Heart right ventricle (tissue), 16 donors: ENCODE measurements at places on chromosomes 4 and X.
A peak's percentile ranks its signal among the peaks of the same experiment; 100 is the strongest.

GRCh38 chr4:112361181-112361791 is 64.1 kb downstream of the ALPK1 start:
- no peak for DNase-seq

DNA sequence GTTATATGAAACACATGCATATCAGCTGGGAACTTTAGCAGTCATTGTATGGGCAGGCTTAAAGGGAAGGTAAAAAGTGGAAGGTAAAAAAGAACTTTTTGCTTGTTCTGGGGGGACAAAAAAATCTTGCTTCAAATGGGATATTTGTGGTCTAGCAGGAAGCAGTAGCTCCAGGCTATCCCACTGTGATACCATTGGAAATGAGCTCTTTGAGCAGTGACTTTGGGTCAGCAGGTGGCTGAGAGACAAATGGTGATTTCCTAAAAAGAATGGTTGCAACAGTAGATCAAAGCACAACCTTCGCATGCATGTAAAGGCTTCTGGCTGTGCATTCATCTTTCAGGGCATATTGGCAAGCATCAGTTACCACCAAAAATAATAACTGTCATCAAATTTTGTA is 106.2 kb downstream of the RS1 start:
- DNase-seq: no peak

DNA sequence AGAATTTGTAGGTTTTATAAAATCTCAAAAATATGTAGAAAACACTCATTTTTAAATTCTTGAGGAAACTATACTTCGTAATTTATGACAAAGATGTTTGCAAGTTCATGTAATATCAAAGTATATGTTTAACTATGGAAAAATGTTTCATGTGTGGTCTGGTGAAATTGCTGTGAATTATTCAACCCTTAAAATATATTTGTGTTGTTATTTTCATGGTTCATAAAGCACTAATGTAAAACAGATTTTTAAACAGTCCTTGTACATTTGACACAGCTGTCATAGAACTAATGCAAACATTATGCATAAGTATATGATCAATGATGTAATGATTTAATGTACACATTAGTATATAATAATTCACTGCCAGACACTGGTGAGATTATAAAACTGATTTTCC is 83.1 kb upstream of the ARSJ start:
- DNase-seq: no peak

DNA sequence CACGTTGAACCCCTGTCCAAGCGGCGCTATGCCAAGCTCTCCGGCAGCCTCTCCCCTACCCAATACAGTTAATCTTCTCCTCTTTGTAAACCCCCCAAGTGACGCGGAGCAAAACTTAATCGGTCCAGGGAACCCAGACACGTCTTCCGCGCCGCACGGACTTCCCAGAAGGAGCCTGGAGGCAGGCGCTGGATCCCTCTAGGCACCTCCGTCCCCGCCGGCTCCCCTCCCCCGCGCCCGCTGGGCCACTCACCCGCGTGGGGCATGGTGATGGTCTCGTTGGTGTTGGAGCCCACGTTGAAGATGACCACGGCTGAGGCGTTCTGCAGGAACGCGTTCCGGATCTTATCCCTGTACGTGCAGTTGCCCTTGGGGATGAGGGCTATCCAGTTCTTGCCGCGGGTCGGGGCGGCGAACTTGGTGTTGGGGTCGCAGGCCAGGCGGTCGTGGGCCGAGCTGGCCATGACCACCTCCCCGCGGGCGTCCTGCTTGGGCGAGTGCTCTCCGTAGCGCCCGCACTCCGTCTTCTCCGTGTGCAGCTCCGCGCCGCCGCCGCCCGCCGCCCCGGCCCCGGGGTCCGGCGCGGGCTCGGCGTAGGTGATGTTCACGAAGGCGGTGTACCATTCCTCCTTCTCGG is 1.1 kb downstream of the RNF150 start:
- DNase-seq: no peak

DNA sequence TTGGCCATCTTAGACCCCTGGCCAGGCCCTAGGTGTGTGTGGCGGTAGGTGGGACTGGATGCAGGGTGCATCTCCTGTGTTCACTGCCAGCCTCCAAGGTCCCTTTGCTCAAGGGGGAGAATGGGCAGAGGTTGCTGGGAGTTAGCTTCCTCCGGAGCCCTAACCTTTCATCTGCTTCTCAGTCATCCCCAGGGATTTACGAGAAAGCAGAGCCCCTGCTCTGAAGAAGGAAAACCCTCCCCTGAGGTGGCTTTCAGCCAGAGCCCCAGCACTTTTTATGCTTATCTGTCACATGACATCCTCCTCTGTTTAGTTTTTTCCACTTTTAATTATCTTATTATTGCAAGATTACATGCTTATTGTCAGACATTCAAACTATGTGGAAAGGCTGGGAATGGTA is 44.9 kb upstream of the DDX3X start:
- DNase-seq: no peak

GRCh38 chr4:94454405-94454804 is 2.7 kb downstream of the PDLIM5 start:
- no peak for DNase-seq

DNA sequence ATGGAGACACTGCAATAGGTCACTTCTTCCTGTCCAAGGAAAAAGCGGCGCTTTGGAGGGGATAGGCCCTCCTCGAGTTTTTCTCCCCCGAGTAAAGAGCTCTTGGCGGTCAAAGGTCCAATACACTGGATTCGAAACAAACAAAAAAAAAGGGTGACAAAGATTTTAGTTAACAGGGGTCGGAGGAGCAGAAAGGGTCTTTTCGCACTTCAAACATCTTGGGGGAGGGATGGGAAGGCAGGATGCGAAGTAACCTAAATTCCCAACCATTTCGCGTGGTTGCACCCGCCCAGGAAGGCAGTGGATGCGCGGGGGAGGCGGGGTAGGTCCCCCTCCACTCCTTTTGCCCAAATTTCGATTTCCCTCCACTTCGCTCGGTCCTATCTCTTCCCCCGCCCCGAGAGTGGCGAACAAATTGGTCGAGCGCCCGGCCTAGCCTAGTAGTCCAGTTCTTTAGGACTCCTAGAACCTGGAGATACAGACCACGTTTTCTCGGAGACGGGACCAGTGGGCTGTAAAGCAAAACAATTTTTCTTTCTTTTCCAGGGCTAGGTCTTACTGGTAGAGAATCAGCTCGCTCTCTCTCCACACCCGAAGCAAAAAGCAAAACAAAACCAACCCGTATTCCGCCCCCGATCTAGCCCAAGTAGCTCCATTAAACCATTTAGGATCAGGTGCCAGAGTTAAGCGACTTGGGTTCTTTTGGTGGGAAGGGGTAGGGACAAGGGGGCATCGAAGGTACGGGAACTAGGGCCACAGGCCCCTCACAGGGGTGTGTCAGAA is 2.0 kb upstream of the STAG2 start:
- peak; percentile 54 for DNase-seq

- DNase-seq: no peak
These were observed 27.1 kb upstream of the STBD1 start for GRCh38 chr4:76279462-76279861.

- DNase-seq: peak; percentile 6
These were observed 168.1 kb downstream of the VSIG4 start for GRCh38 chrX:65871671-65872311.

DNA sequence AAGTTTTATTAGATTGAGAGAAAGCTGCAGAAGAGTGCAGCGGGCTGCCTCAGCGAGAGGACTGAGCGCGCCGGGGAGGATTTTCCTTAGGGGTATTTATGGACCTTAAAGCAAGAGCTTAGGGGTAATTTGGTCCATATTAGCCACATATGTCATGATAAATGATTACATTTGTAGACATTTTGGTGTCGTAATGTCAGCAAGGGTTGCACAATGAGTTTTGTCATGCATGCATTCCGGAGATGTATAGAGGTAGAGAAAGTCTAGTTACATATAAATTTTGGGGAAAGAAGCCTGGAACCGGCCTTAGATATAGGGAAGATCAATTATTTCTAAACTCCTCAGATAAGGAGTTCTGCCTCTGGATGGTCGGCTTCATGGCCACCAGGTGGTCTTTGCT is 10.0 kb downstream of the MGST2 start:
- DNase-seq: no peak

GRCh38 chrX:1178580-1179057 is 33.8 kb downstream of the CRLF2 start:
- no peak for DNase-seq

DNA sequence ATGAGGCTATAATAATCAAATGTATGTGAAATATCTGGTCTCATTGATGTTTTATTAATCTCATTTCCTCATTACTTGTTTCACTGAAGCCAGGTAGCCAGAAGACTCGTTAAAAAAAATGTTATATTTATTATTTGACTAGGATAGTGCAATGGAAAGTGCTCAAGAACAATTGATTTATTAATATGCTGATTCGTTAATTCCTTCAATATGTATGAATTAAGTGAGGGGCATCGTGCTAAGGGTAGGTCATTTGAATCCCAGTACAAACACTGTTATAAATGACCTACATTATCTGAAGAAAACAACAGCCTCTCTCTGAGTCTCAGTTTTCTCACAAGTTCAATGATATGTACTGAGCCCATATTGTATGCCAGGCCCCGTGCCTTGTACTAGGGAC is 214.2 kb upstream of the GPRIN3 start:
- no peak for DNase-seq

DNA sequence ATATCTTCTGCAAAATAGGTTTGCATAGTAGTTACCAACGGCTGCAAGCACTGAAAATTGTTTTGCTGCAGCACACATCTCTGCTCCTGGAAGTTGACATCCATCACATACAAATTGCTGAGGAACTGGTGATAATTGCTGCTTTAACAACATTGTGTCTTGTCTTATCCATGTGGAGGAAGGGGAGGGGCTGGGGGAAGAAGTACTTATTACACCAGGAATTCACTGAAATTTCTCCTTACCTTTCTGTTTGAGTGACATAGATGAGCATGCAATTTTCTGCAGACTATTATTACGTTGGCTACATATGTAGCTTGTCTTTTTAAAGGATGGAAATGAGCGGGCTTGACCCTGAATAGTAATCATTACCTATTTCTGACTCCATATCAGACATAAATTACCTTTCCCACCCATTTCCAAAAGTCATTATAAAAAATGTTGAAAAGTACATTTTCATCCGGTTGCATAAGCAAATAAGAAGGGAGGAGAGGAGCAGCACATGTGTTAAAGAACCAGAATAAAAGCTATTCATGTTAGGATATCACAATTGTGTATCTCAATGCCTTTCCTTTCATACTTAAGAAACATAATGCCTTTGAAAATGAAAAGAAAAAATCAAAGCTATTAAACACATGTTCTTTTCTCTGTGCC is 1905.6 kb downstream of the PCDH7 start:
- DNase-seq: no peak

DNA sequence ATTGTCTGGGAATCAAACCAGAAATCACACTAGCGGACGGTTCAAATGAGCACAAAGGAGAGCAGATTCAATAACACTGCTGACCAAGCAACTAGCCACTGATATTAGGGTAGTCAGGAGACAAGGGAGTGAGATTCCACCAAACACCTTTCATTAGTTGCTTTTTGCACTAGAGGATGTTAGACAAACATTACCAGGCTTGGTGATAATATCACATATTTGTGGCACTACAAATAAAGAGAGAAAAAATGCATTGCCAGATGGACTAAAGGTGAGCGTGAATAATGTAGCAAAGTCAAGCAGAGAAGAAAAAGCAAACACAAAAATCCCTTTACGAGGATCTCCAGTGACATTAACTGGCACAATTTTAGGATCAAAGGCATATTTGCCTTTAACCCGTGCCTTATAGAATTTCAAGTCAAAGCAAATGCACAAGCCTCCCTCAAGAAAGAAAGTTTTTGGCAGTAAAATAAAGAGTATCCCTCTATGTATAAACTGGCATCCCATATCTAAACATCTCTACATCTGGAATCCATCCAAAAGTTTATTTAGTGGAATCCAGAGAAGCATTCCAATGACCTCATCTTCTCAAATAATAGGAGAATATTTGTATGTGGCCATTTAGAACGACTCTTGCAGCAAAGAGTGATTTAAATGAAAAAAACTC is 290.9 kb downstream of the KCTD8 start:
- no peak for DNase-seq

DNA sequence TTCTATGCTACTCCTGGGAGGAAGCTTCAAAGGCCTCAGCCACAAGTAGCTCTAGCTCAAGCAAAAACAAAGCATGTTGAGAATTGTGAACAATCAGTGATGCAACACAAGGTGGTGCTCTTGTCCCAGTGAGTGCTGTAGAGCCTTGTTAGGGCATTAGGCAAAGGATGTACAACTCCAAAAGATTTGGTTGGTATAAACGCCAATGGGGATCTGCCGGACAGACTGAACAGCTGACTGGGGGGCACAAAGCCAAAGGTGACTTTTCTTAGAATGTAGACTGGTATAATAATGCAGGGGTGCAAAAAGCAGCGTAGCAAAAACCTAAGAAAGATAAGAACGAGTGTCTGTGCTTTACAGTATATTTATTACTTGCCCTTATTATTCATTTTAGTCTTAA is 62.6 kb upstream of the ALB start:
- no peak for DNase-seq

GRCh38 chr4:666822-667544 is 7.1 kb downstream of the ATP5ME start:
- no peak for DNase-seq

DNA sequence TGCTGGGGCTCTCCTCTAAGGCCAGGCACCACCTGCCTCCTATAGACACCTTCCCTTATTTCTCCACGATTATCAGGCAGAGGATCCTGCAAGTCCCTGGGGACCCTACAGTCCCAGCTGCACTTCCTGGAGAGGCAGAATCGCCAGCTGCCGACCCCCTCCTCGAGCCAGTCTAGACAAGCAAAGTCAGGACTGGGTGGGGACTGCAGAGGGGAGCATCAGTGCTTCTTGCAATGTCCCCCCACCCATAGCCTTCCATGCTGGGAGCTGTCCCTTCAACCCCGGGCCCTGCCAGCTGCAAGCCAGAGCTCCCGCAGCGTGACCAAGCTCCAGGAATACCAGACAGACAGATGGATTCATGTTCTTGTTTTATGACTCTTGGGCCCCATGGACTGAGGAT is 1.4 kb upstream of the CRMP1 start:
- no peak for DNase-seq

DNA sequence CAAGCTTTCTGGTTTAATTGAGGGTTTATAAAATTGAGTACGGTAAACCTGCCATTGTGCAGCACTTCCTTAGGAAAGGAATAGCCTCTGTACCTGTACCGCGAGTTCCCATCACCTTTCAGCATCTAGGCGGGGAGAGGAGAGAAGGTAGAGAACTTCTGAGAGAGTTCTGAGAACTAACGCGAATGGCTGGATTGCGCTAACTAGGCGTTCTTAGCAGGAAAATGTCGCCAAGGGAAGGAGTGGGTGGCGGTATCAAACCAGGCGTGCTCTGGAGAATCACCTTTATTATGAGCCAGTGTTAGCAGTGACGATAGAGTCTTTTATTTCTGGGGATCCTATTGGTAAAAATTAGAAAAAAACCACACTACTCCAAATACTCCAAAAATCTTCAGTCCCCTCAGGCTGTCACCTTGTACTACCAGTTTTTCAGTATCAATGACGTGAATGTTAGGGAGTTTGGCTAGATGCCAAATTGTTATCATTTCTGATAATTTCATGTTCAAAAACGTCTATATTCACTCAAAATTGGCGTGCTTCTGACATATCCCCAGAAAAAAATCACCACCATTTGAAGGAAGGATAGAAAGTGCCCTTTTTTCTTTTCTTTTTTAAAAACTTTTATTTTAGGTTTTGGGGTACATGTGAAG is 1.4 kb downstream of the UGT8 start:
- DNase-seq: no peak
